Kidney (tissue), 22 donors: ENCODE measurements at places on chromosomes 6 and 20.

DNA sequence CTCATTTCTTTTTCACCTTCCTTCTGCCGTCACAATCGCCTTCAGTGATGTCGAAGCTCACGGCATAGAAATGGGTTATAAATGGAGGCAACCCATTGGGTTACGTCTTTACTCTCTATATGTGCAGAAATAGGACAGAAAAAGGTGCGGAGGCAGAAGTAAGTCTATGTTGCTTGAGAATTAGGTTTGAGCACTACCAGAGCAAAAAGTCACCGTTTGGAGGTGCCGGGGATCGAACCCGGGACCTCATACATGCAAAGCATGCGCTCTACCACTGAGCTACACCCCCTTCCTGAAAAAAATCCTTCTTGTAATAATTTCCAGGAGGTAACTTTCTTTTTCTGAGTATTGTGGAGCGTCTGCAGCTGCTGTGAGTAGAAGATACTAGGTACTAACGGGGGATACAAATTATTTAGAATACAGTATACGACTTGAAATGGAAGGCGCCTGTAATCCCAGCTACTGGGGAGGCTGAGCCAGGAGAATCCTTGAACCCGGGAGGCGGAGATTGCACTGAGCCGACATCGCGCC is 134.2 kb downstream of the TRIM27 start:
- DNase-seq = no peak

DNA sequence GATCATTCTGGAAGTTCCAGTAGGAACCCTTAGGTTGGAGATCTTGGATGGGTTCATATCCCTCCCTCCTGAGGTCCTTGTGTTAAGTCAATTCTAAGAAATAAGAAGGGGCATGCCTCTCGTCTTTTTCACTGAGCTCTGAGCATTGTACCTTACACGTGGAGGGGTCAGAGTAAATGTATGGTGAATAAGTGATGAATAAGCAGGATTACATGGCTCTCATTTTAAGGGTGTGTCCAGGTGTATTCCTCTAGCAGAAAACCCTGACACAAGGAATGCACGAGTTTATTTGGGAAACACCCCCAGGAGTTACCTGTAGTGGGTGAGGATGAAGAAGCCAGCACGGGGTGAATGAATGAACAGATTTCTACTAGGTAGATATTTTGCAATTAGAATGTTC is 400.2 kb downstream of the KIF16B start:
- no peak for DNase-seq

GRCh38 chr6:22926790-22927354 is 357.5 kb downstream of the HDGFL1 start:
- no peak for DNase-seq

GRCh38 chr20:13035399-13036152 is 26.8 kb downstream of the SPTLC3 start:
- DNase-seq = no peak

GRCh38 chr6:128526152-128526914 is 5.9 kb upstream of the PTPRK start:
- DNase-seq = no peak

DNA sequence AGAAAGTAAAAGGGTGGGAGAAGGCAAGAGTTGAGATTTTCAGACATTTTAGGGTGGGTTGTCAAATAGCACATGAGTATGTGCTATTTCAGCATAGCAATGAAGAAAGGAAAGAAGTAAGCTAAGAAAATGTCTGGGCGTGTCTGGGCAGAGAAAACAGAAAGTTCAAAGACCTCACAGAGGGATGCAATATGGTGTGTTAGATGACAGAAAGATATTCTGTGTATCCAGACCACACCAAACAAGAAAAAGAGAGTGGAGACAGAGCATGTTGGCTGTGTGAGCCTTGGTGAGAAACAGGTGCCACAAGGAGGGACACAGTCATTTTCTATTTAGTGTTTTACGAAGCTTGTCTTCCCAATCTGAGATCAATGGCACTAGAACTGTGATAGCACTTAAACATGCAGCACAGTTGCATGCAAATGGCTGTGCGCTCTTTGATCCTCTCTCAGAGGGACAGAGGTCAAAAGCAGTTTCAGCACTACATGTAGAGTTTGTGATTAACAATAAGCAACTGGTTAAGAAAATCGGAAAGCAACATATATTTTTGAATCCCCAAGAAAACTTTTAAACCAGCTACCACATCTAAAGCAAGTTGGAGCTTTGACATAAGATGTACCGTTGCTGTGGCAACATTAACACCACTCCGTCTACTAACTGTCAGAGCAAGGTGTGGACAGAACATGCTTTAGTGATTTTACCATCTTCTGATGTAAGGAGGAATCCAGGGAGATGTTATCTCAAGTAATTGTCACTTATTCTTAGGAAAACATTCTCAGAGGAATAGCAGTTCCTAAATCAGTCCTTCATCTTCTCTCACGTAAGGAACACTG is 515.5 kb upstream of the NOX3 start:
- no peak for DNase-seq

GRCh38 chr6:89818977-89819335 is 638 bp downstream of the MDN1 start:
- no peak for DNase-seq
